ENCODE measurements at places on chromosomes 13 and 19.

- no peaks in the 10 kb centered on the region for H3K27me3 ChIP-seq
- H3K27ac ChIP-seq, result no peak overlapping the region
- no peak for DNase-seq
- H3K4me1 ChIP-seq, result no peaks in the 10 kb centered on the region
- no peak overlapping the region for H3K4me3 ChIP-seq
- no peaks in the 10 kb centered on the region for H3K36me3 ChIP-seq
Observed at GRCh38 chr13:96817336-96817941, 176.8 kb downstream of the OXGR1 start.

GRCh38 chr13:73138276-73138637 is 79.5 kb downstream of the KLF5 start:
- no peaks in the 10 kb centered on the region for H3K4me1 ChIP-seq
- H3K27me3 ChIP-seq, result no peaks in the 10 kb centered on the region
- H3K36me3 ChIP-seq, result no peaks in the 10 kb centered on the region
- no peak for DNase-seq
- H3K4me3 ChIP-seq, result no peak overlapping the region

GRCh38 chr19:46392252-46392801 is 21.0 kb downstream of the CCDC8 start:
- H3K36me3 ChIP-seq, result peaks cover 34% of the 10 kb centered on the region
- H3K27me3 ChIP-seq, result no peaks in the 10 kb centered on the region
- H3K27ac ChIP-seq, result peak overlapping the region; percentile 6
- no peak for DNase-seq
- no peak overlapping the region for H3K4me3 ChIP-seq

DNA sequence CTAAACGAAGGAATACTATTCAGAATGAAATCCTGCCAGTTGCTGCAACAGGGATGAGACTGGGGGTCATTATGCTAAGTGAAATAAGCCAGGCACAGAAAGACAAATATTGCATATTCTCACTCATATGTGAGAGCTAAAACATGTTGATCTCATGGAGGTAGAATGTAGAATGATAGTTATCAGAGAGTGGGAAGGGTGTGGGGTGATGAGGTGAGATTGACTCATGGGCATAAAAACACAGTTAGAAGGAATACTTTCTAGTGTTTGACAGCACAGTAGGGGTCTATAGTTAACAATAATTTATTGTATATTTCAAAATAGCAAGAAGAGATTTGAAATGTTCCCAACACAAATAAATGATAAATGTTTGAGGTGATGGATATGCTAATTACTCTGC is 7.8 kb upstream of the OR7C2 start:
- H3K4me3 ChIP-seq, result no peak overlapping the region
- no peaks in the 10 kb centered on the region for H3K4me1 ChIP-seq
- no peak for DNase-seq
- no peaks in the 10 kb centered on the region for H3K36me3 ChIP-seq
- H3K27ac ChIP-seq, result no peak overlapping the region

DNA sequence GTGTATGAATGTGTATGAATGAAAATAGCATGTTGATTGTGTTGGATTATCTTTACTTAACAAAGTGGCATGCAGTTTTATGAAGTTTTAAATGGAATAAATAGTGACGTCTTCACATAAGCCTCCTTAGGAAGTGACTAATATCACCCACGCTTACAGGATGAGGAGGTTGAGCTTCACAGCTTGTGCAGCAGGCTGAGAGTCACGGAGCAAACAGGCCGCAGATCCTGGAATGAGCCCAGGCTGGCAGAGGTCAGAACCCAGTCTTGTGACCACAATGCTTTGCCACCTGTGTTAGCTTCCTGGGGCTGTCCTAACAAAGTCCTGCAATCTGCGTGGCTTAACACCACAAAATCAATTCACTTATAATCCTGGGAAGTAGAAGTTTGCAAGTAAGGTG is 20.8 kb downstream of the LAIR2 start:
- no peak overlapping the region for H3K4me3 ChIP-seq
- H3K27me3 ChIP-seq, result peaks cover 3% of the 10 kb centered on the region
- DNase-seq, result no peak
- H3K27ac ChIP-seq, result no peak overlapping the region

- no peaks in the 10 kb centered on the region for H3K36me3 ChIP-seq
- H3K27me3 ChIP-seq, result no peaks in the 10 kb centered on the region
- H3K4me1 ChIP-seq, result peaks cover 31% of the 10 kb centered on the region
Observed at GRCh38 chr19:19485161-19485997, 30.0 kb downstream of the TSSK6 start.

- H3K4me1 ChIP-seq, result peaks cover 21% of the 10 kb centered on the region
- no peak overlapping the region for H3K4me3 ChIP-seq
- no peaks in the 10 kb centered on the region for H3K27me3 ChIP-seq
- no peaks in the 10 kb centered on the region for H3K36me3 ChIP-seq
Observed at GRCh38 chr13:75469047-75469446, 12.9 kb downstream of the TBC1D4 start.

DNA sequence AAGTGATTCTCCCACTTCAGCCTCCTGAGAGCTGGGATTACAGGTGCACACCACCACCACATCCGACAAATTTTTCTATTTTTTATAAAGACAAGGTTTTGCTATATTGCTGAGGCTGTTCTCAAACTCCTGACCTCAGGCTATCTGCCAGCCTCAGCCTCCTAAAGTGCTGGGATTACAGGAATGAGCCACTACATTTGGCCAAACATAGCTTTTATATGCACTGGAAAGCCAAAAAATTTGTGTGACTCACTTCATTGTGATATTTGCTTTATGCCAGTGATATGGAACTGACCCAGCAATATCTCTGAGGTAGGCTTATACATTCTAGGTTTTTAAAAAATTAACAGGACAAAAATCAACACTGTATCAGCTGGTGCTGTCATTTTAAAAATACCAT is 26.8 kb upstream of the ACOD1 start:
- H3K4me3 ChIP-seq, result no peak overlapping the region
- H3K27me3 ChIP-seq, result no peaks in the 10 kb centered on the region
- no peak overlapping the region for H3K27ac ChIP-seq
- H3K4me1 ChIP-seq, result no peaks in the 10 kb centered on the region
- H3K36me3 ChIP-seq, result no peaks in the 10 kb centered on the region

DNA sequence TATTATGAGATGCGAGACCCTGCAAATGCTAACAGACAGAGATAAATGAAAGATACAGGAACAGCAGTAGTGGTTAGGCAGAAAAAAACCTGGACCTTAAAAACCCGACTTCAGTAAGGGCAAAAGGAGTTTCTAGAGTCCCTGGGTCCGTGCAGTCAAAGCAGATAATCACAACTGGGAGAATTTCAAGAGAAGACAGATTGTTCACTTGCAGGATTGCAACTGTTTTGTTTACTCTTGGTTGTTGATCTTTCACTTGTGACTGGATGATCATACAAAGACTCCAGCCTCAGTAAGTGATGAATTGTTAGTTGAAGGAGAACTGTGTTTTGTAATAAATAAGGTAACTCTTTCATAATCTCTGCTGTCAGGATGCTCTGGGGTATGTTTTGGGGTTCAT is 135.1 kb downstream of the GPC6 start:
- H3K4me1 ChIP-seq, result no peaks in the 10 kb centered on the region
- no peak overlapping the region for H3K27ac ChIP-seq
- DNase-seq, result no peak

DNA sequence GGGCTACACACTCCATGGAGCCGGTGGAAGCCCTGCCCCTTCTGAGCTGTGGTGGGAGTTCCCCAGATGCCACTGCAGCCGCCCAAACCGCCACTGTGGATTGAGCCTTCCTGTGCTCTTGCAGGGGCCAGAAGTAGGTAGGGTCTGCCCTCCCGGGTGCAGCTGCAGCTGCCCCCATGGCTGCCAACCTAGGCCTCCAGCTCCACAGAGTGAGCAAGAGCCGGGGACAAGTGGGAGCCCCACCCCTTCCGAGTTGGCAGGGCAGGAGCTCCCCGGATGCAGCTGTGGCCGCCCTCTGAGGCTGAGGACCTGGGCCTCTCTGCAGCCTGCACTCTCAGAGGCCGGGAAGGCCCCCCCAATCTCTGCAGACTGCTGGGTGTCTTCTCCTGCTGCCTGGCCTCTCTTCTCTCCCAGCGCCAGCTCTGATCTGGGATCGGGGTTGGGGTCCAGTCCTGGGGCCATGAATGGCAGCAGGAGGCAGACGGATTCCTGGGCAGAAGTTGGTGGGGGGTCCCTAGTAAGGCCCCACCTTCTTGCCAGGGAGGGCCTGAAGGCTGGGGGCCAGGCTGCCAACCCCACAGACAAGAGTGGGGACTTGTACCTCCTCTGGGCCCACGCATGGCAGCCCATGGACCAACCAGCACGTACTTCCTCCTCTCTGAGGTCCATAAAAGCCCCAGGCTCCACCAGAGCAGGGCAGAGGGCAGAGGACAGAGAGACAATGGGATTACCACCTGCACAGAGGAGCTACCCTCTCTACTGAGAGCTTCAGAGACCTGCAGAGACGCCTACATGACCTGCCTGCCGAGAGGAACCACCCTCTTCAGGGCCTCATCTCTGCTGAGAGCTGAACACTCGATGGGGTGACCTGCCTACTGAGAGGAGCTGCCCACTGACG is 28.9 kb downstream of the AP2S1 start:
- no peak overlapping the region for H3K4me3 ChIP-seq
- no peaks in the 10 kb centered on the region for H3K36me3 ChIP-seq
- DNase-seq, result no peak
- no peaks in the 10 kb centered on the region for H3K27me3 ChIP-seq
- no peaks in the 10 kb centered on the region for H3K4me1 ChIP-seq

- no peak overlapping the region for H3K4me3 ChIP-seq
- H3K36me3 ChIP-seq, result no peaks in the 10 kb centered on the region
- H3K27me3 ChIP-seq, result no peaks in the 10 kb centered on the region
- DNase-seq, result peak; percentile 37
- H3K27ac ChIP-seq, result no peak overlapping the region
Observed at GRCh38 chr13:53250272-53250875, 221.8 kb downstream of the OLFM4 start.

DNA sequence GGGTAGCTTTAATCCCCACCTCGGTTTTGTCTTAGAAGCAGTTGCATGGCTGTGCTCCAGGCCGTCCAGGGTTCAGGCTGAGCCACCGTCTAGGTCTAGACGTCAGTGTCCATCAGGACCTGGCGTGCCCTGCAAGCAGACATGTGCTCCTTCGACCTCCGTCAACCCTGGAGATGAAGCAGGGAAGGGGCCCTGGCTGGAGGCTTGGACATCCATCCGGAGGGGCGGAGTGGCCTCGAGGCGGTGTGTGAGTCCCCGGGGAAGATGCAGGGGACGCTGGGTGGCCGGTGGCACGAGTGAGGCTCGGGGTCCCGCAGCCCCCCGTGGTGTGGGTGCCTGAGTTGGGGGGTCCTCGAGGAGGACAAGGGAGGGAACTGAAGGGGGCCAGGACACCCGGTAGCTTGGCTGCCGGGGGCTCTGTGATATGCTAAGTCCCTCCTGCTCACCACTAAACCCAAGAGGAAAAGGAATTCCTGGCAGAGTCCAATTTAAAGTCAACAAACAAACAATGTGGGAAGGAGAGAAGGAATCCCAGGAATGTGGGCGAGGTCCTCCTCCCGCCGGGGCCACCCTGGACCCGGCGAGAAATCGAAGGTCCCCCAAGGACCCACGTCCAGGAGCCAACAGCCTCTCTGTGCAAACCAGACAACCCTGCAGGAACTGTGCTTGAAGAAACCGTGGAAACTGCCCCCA is 14.9 kb upstream of the PTBP1 start:
- no peaks in the 10 kb centered on the region for H3K27me3 ChIP-seq
- no peaks in the 10 kb centered on the region for H3K36me3 ChIP-seq
- no peak overlapping the region for H3K27ac ChIP-seq

- H3K27me3 ChIP-seq, result no peaks in the 10 kb centered on the region
- H3K36me3 ChIP-seq, result no peaks in the 10 kb centered on the region
- H3K4me1 ChIP-seq, result peaks cover 11% of the 10 kb centered on the region
- DNase-seq, result no peak
- H3K27ac ChIP-seq, result no peak overlapping the region
Observed at GRCh38 chr19:16891696-16892382, 3.0 kb downstream of the F2RL3 start.

GRCh38 chr13:46926916-46927590 is 30.2 kb upstream of the HTR2A start:
- no peak overlapping the region for H3K27ac ChIP-seq
- no peaks in the 10 kb centered on the region for H3K4me1 ChIP-seq
- no peaks in the 10 kb centered on the region for H3K27me3 ChIP-seq
- no peaks in the 10 kb centered on the region for H3K36me3 ChIP-seq
- H3K4me3 ChIP-seq, result no peak overlapping the region
- no peak for DNase-seq

DNA sequence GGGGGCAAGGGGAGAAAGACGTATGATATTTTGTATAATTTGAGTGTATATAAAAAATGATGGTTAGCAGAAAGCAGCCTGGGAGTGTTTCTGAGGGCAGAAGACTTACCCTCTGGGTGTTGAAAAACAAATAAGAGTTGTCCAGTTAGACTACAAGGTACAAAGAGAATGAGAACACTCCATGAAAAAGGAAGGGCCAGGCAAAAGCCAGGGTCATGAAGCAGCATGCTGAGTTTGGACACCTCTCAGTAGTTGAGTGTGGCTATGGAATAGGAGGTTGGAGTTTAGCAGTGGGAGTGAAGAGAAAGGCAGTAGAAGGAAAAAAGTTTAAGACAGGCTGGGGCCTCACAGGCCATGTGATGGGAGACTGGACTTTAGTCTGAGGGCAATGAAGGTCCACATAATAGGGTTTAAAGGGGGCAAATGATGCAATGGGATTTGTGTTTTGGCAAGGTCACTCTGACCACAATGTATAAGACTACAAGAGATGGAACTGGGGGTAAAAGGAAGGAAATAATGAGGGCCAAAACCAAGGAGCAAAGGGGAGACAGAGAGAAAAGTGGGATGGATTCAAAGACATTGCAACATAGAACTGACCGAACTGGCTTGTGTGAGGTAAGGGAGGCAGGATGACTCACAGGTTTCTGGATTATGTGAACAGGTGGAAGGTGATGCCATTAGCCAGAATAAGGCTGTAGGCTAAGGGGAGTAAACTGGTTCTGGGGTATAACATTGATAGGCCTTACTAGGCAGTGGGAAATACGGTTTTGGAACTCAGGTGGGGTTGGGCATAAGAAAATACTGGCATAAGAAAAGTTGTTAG is 76.6 kb downstream of the SERP2 start:
- no peak overlapping the region for H3K4me3 ChIP-seq
- H3K4me1 ChIP-seq, result no peaks in the 10 kb centered on the region
- DNase-seq, result no peak
- no peaks in the 10 kb centered on the region for H3K27me3 ChIP-seq

GRCh38 chr19:29505097-29505824 is 20.5 kb upstream of the VSTM2B start:
- H3K4me3 ChIP-seq, result no peak overlapping the region
- no peaks in the 10 kb centered on the region for H3K27me3 ChIP-seq
- no peak for DNase-seq
- H3K4me1 ChIP-seq, result no peaks in the 10 kb centered on the region
- no peak overlapping the region for H3K27ac ChIP-seq

GRCh38 chr13:100544866-100545683 is 43.5 kb downstream of the GGACT start:
- H3K27me3 ChIP-seq, result no peaks in the 10 kb centered on the region
- DNase-seq, result peak; percentile 31

- H3K4me1 ChIP-seq, result no peaks in the 10 kb centered on the region
- H3K4me3 ChIP-seq, result no peak overlapping the region
- no peak overlapping the region for H3K27ac ChIP-seq
- H3K36me3 ChIP-seq, result no peaks in the 10 kb centered on the region
- no peak for DNase-seq
- no peaks in the 10 kb centered on the region for H3K27me3 ChIP-seq
Observed at GRCh38 chr13:72074663-72075062, 207.7 kb upstream of the DACH1 start.
